ENCODE measurements at places on chromosomes 6 and 20. TPM values are rescaled to one million over a fixed set of nuclear protein-coding genes. Genes with fewer than 3 reads are reported as not detected.
A peak's percentile ranks its signal among the peaks of the same experiment; 100 is the strongest.

DNA sequence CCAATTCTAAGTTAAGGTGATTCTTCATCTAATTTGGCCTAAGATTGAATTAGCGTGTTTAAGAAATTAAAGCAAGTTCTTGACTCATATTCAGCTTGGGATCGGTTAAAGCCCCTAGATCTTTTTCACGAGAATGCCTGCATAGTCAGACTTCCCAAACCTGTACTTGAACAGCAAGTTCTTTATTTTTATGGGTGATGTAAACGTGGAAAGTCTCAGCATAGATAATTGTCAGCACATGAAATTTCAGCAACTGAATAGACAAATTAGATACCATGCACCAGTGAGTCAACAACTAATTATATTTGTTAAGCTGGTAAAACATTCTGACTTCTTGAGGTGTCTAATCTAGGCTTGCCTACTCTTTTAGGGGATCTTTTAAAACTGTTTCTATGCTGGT lies 183.1 kb upstream of the TNFAIP3 start:
- DNase-seq: no peak

DNA sequence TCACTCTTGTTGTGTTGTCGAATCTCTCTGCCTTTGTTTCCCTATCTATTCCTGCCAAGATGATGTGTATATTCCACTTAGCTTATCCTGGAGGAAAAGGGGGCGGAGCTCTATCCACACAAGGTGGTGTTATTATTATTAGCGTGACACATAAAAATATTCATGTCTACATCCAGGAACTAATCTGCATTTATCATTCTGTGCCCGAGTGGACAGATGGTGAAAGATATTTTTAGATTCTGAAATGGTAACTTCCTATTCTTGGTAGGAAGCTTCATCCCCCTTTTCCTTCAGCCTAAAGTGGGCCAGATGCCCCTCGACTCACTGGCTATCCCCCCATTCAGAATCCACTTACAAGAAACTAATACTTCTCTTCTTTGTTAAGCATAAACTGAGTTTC lies 2.0 kb downstream of the XKR7 start:
- no peak for DNase-seq

GRCh38 chr6:12269110-12269509 lies 21.1 kb upstream of the EDN1 start:
- DNase-seq: no peak

- no peak for DNase-seq
Measured at GRCh38 chr20:57136734-57137133, 129.7 kb downstream of the BMP7 start.

The TDRD6 gene
- polyA plus RNA-seq: 0.76 TPM

The HCK gene
- 5.0 TPM for polyA plus RNA-seq

The NINL gene
- 19.4 TPM for polyA plus RNA-seq

GRCh38 chr20:37944456-37944981 lies 41.6 kb downstream of the VSTM2L start:
- DNase-seq: no peak

DNA sequence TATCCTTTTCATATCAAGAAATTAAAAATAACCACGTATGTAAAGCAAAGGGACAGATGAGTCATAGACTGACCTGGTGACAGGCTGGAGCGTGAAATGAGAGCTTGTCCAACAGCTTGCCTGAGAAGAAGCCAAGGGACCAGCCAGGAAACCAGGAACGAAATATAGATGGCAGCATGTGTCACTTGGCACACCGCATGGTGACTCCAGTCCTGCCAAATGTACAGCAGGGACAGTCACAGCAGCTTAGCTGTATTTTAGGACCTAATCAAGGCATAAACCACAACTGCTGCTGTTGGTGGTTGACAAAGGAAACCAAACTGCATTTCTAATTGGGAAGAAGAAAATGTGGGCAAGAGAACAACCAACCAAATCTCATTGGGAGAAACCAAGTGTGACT lies 755.0 kb downstream of the TFAP2A start:
- DNase-seq: no peak

GRCh38 chr6:80623066-80623815 lies 516.8 kb downstream of the BCKDHB start:
- no peak for DNase-seq

The IL17F gene
- not detected for polyA plus RNA-seq

DNA sequence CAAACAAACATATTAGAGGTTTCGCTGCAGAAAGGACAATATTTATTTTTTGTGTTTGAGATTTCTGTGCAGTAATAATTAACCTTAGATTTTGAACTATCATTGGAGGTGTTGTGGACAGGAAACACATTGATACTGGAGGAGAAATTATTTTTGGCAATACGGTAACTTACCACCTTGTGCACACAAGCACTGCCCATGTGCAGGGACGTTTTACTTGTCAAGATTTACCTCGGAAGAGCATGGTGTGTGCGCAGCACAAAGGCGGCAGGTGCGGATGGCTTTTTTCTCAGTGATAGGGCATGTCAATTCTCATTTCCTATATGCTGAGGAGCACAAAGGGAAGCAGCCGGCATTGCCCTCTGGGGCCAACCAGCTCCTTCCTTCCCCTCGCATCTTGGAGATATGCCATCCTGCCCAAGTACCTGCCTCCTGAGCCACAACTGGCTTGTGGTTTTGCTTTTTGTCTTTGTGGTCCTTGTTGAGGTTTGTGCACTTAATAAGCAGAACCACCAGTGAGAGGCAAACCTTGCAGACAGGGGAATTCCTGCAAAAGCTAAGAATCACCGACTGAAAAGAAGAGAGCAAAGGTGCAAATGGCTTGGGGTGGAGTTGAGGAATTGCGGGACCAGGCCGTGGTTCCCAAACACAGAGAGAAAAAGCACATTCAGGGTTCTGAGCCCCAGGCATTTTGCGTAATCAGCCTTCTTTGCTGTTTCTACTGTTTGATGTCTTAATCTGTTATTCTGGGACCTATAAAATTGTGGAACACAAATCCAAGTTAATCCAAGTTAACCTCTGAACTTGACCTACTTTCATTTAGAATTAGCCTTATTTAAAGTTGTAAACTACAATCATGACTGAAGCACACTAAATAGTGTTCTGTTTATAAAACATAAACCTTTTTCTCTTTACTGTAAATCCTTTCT lies 21.9 kb downstream of the SAMD5 start:
- no peak for DNase-seq

GRCh38 chr6:130913120-130913519 lies 85.9 kb downstream of the SMLR1 start:
- no peak for DNase-seq

- DNase-seq: no peak
Measured at GRCh38 chr20:58222446-58222845, 6.0 kb downstream of the ANKRD60 start.

DNA sequence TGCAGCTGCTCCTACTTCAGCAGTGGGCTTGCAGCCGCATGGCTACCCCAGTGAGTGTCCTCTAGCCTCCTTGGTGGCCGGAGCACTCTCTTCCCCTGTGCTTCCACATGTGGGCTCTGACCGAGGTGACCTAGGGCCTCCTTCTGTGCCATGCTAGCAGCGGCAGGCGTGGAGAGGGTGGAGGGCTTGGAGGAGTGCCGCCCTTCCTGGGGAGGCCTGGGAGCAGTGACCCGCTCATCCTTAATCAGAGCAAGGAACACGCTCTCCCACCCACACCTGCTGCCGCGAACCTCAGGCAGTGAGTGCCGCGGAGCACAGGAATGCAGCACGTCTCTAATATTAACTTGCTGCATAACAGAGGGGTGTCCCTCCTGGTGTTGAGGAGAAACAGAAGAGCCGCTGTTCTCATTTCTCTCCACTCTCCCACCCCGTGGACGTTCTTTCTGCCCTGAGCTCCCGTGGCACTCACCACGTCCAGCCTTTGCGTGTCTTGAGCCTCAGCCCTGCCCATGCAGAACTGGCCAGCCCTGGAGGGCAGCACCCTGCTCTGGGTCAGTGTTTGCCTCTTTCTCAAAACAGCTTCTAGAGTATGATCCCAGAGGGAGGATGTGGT lies 31.9 kb downstream of the DUSP22 start:
- DNase-seq: no peak

- no peak for DNase-seq
Measured at GRCh38 chr6:37630281-37630799, 67.3 kb downstream of the MDGA1 start.

GRCh38 chr6:120682145-120682544 lies 652.1 kb downstream of the TBC1D32 start:
- no peak for DNase-seq

The ADGRG6 gene
- 7.2 TPM for polyA plus RNA-seq

GRCh38 chr20:63886054-63886419 lies 8.9 kb upstream of the DNAJC5 start:
- no peak for DNase-seq

The SUMO4 gene
- polyA plus RNA-seq: 0.52 TPM

DNA sequence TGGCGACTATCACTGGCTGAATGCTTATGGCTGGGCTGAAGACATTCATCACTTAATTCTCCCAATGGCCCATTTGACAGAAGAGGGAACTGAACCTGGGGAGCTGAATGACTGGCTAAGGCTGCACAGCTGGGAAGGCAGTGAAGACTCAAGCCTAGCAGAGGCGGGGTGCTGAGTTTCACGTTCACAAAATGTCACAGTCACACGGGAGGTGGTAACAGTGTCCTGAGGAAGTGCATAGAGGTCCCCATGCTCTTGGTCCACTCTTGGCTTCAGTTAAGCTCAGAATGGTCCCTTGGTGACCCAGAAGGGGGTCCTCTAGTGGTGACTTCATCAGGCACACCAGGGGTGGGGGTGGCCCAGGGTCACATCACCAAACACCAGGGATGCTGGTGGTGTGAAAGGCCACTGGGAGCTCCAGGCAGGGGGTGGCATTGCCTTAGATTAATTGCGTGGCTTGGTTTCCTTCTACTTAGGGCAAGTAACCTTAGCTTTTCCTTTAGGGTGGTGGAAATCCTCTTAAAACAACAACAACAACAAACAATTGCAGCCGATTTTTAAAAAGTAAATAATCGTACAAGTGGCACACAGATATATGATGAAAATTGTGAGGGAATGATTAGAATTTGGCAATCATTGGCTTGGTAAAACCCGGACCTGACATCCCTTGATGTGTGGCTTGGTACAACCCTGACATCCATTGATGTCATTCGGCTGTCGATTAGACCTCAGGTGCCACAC lies 45.0 kb downstream of the SULF2 start:
- no peak for DNase-seq

The TMC2 gene
- 0.13 TPM for polyA plus RNA-seq

GRCh38 chr6:167053895-167054530 lies 54.8 kb downstream of the CEP43 start:
- DNase-seq: no peak

DNA sequence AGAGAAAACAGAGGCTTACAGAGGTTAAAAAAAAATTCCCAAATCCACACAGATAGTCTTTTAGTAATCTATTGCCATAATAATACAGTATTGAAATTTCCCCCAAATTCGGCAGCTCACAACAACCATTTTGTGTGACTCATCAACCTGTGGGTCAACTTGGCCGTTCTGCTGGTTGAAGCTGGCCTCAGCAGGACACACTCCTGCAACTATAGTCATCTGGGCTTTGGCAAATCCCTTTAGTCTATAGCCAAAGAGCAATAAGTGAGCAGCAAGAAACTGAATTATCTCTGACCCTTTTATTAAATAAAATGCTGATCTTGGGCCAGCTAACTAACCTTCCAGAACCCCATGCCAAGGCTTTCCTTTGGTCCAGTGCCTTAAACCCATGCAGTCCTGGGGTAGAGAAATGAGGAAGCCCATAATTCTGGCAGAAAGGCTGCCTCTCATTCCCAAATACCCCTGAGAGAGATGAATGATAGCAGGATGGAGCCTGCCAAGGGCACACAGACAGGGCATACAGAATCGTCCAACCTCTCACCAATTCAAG lies 17.2 kb upstream of the SNAP25 start:
- no peak for DNase-seq

DNA sequence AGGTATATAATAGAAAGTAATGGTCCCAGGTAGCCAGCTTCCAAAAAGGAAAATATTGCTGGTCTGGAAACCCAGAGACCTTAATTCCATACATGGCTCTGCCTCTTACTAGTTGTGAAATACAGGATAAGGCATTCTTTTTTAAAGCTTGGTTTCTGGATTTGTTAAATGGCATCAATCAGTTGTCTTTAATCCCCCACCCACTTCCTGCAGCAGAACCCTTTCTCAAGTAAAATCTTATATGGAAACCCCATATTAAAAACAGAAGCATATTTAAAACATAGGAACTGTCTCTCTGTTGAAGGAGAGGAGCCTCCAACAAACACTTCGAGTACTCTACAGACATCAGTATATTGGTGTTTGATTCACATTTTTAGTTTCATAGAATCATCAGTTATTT lies 6.2 kb upstream of the LCA5 start:
- DNase-seq: no peak

DNA sequence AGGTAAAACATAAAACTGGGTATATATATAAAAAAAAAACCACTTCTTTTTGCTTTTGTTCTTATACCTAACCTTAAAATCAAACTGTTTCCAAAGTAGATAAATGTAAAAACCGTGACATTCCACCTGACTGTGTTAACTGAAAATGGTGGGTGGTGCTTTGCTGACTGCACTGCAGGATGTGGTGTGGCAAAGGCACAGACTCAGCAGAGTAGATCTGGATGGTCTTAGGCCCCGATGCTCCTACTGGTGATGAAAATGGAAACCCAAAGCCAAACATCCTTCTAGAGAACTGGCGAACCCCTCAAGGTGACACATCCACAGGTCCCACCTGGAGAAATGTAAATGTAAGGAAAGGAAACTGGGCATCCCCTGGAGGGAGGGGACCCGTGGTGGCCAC lies 8.9 kb downstream of the TGIF2 start:
- no peak for DNase-seq

DNA sequence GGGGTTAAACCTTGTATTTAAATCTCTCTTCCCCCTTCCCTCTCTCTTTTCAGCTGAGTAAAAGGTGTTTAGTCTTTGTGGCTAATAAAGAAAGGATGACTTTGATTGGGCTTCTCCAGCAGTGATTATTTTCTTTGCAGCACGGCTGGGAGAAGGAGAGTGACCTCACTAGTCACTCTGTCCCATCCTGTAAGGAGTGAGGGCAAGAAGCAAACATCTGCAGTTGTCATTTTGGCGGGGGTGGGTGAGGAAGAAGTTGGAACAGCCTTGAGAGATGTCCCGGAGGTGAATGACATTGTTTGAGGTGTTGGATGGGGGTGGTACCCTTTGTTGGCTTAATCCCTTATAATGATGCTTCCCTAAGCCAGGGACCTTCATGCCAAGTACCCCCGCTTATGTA lies 223.6 kb downstream of the EYA2 start:
- DNase-seq: peak; percentile 62

GRCh38 chr20:21048841-21049273 lies 57.3 kb downstream of the LINC00237 start:
- no peak for DNase-seq

All from hindlimb muscle (tissue), 1 donor.